Stomach (tissue), 19 donors: ENCODE measurements at places on chromosomes 13 and 19. TPM values are rescaled to one million over a fixed set of nuclear protein-coding genes. Genes with fewer than 3 reads are reported as not detected.
A peak's percentile ranks its signal among the peaks of the same experiment; 100 is the strongest.

DNA sequence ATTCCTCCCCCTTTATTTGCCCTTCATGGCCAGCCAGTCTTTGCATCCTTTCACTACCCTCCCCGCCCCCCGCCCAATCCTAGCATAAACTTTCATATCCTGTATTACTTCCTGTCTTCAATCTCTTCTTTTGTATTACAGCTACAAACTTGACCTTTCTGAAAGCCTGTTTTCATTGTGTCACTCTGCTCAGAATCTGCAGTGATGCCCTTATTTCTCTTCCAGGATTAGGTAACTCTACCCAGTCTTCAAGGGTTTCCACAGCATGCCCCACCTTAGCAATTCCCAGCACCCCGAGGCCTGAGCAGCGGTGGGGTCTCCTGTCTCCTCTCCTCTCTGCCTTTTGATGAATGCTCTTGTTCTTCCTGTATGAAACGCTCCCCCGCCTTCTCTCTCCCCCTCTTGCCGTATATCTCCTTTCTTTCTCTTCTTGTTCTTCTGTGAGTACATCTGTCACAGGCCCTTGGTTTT is 145.6 kb downstream of the SHISA2 start:
- H3K4me1 ChIP-seq, result no peaks in the 10 kb centered on the region
- DNase-seq, result no peak
- no peaks in the 10 kb centered on the region for H3K27me3 ChIP-seq
- no peak overlapping the region for H3K27ac ChIP-seq
- H3K4me3 ChIP-seq, result no peak overlapping the region

The SULT2B1 gene
- not detected for total RNA-seq

DNA sequence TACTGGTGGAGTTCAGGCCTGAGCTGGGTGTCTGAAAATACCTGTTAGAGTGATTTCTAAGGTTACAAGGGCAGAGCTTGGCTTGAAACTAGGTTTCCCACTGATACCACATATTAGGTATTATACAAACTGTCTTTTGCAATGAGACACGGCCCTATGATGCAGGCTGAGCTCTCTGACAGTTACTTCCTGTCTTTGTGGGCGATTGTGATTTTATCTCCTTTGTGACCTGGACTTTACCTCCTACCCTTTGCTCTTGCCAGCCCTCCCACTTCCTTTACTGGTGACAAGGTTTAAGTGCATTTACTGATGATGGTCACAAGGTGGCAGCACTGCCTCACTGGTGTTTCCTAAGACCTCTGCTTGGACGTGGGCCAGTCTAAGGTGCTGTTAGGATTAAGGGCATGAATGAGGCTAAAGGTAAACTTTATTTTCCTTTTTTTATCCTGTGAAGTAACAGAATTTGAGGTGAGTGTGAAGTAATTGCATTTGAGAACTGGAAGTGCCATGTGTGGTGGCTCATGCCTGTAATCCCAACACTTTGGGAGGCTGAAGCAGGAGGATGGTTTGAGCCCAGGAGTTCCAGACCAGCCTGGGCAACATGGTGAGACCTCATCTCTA is 7.7 kb upstream of the CXCL17 start:
- no peaks in the 10 kb centered on the region for H3K36me3 ChIP-seq
- H3K27me3 ChIP-seq, result no peaks in the 10 kb centered on the region
- H3K27ac ChIP-seq, result peak overlapping the region; percentile 32
- peak; percentile 95 for DNase-seq
- H3K4me1 ChIP-seq, result peaks cover 21% of the 10 kb centered on the region

- peaks cover 4% of the 10 kb centered on the region for H3K36me3 ChIP-seq
- peaks cover 5% of the 10 kb centered on the region for H3K4me1 ChIP-seq
- DNase-seq, result peak; percentile 93
- no peaks in the 10 kb centered on the region for H3K27me3 ChIP-seq
Observed at GRCh38 chr19:53424968-53425597, 6.7 kb upstream of the ZNF761 start.

- no peak overlapping the region for H3K27ac ChIP-seq
- no peak overlapping the region for H3K4me3 ChIP-seq
- no peak for DNase-seq
- H3K36me3 ChIP-seq, result peaks cover 58% of the 10 kb centered on the region
- no peaks in the 10 kb centered on the region for H3K27me3 ChIP-seq
- H3K4me1 ChIP-seq, result no peaks in the 10 kb centered on the region
Observed at GRCh38 chr19:47757617-47758442, 12.5 kb downstream of the NOP53 start.

DNA sequence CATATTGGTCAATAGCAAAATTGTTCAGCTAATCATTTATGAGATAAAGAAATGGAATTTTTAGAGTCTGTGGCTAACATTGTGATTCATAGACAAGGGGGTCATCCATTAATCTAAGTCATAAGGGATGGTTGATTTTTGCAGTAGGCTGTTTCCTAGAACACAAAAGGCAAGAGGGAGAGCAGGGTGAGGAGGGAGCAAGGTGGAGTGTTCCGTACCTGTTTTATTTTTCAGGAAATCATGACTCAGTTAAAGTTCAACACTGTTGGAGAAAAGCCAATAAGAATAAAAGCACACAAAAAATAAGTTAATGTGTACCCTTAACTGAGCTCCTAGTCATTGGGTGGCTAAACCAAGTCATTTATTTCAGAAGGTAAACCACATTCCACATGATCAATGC is 512.4 kb upstream of the ATXN8OS start:
- no peak overlapping the region for H3K27ac ChIP-seq
- H3K4me1 ChIP-seq, result no peaks in the 10 kb centered on the region
- H3K4me3 ChIP-seq, result no peak overlapping the region

The TICAM1 gene
- total RNA-seq, result 19.6 TPM

- no peak for DNase-seq
- no peak overlapping the region for H3K27ac ChIP-seq
- no peaks in the 10 kb centered on the region for H3K4me1 ChIP-seq
Observed at GRCh38 chr13:77239312-77239711, 87.6 kb downstream of the MYCBP2 start.

GRCh38 chr19:756236-756635 is 5.3 kb downstream of the MISP start:
- DNase-seq, result no peak
- no peak overlapping the region for H3K4me3 ChIP-seq
- H3K36me3 ChIP-seq, result peaks cover 16% of the 10 kb centered on the region
- H3K27ac ChIP-seq, result no peak overlapping the region
- no peaks in the 10 kb centered on the region for H3K27me3 ChIP-seq
- H3K4me1 ChIP-seq, result peaks cover 34% of the 10 kb centered on the region

GRCh38 chr19:21603431-21604231 is 98.2 kb downstream of the ZNF429 start:
- no peak overlapping the region for H3K27ac ChIP-seq
- no peaks in the 10 kb centered on the region for H3K36me3 ChIP-seq
- DNase-seq, result no peak
- H3K4me1 ChIP-seq, result peaks cover 24% of the 10 kb centered on the region
- peak overlapping the region; percentile 50 for H3K4me3 ChIP-seq

- H3K4me3 ChIP-seq, result no peak overlapping the region
- no peak for DNase-seq
- no peaks in the 10 kb centered on the region for H3K27me3 ChIP-seq
- H3K4me1 ChIP-seq, result no peaks in the 10 kb centered on the region
- H3K36me3 ChIP-seq, result no peaks in the 10 kb centered on the region
- H3K27ac ChIP-seq, result no peak overlapping the region
Observed at GRCh38 chr13:105147461-105147860, 1388.0 kb downstream of the EFNB2 start.

DNA sequence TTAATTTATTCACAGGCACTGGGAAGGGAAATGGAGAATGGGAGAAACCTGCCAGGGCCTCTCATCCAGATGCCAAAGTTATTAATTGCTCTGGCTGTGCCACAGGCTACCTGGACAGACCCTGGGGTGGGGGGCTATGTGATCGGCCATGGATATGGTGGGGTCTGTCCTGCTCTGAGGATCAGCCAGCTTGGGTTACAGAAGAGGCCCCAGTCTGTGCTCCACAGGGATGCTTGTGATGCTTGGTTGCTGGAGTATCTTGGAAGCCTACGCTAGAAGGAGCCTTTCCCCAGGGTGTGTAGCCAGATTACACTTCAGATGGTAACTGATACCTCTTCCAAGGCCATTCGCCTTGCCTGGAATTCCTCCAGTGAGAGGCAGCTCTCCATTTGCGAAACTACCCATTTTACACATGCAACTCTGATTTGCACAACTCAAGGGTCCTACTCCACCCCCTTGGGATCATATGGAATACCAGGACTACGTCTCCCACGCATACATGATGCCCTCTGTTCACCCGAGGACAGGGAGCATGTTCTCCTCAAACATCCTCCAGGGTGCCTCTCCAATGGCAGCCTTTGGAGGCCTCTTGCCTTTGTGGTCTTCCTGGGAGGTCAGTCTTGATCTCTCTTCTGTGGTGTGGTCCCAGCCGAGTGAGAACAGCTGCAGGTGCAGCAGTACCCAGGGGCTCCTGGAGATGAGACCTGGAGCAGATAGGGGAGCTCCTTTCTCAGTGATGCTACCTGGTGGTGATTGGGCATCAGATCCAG is 186.6 kb upstream of the TSHZ3 start:
- H3K27me3 ChIP-seq, result no peaks in the 10 kb centered on the region
- DNase-seq, result no peak
- no peak overlapping the region for H3K27ac ChIP-seq
- H3K4me1 ChIP-seq, result no peaks in the 10 kb centered on the region

DNA sequence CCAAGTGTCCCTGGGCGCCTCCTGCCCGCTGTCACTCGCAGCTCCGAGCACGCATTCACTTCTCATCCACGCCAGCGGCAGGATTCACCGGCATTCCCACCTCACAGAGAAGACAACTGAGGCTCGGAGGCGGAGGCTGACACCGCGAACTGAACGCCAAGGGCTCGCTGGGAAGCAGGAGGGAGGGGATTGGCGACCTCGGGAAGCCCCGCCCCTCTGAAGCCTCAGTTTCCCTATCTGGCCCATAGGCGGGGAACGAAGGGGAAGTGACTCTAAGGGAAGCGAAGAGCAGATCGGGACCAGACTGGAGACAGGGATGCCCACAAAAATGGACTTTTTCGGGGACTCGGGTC is 256 bp downstream of the MICOS13 start:
- no peaks in the 10 kb centered on the region for H3K27me3 ChIP-seq
- peaks cover 24% of the 10 kb centered on the region for H3K4me1 ChIP-seq
- peak overlapping the region; percentile 94 for H3K27ac ChIP-seq
- DNase-seq, result no peak

GRCh38 chr13:111042661-111043226 is 72.4 kb upstream of the ARHGEF7 start:
- no peaks in the 10 kb centered on the region for H3K27me3 ChIP-seq
- no peaks in the 10 kb centered on the region for H3K4me1 ChIP-seq
- no peaks in the 10 kb centered on the region for H3K36me3 ChIP-seq
- H3K4me3 ChIP-seq, result no peak overlapping the region
- H3K27ac ChIP-seq, result no peak overlapping the region

DNA sequence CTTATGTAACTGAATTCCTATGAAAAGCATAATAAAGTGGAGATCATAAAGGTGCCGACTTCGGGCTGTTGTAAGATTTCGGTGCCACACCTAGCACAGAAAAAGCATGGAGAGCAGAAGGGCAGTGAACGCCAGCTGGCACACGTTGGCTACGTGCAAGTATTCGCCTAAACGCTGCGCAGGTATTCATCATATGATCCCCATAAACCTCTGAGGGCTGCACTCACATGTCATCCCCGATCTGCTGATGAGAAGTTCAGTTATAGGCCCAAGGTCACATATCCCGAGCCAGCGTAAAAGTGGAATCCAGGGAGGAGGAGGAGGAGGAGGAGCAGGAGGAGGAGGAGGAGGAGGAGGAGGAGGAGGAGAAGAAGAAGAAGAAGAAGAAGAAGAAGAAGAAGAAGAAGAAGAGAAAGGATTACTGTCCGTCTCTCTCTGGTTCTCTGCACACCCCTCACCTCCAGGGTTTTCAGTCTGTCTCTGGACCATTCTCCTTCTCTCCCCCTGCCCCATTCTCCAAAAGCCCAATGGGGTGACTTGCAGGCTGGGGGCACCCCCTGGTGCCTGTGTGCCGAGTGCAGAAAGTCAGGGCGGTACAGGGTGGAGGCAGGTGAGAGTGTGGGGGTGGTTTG is 18.6 kb upstream of the CYP2S1 start:
- DNase-seq, result peak; percentile 55
- no peaks in the 10 kb centered on the region for H3K36me3 ChIP-seq
- H3K4me1 ChIP-seq, result peaks cover 35% of the 10 kb centered on the region
- no peaks in the 10 kb centered on the region for H3K27me3 ChIP-seq
- no peak overlapping the region for H3K4me3 ChIP-seq
- H3K27ac ChIP-seq, result no peak overlapping the region
